ENCODE measurements at places on chromosomes 2 and 18.

DNA sequence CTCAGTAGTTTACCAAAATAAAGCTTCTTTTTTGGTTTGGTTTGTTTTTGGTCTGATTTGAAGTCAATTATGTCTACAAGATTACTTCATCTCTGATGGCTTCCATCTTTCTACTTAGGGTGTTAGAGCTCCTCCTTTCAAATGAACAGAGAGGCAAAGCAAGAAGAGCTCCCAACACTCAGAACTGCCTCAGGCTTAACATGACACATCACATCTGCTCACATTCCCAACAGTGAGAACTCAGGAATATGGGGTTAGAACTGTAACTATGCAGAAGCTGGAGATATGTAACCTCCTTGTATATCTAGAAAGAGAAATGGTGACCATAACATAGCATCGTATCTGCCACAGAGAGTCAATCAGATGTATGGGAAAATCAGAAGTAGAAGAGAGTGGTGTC lies 11.4 kb upstream of the LRATD1 start:
- no peak for DNase-seq

- no peak for DNase-seq
Measured at GRCh38 chr2:69946351-69947324, 14.8 kb downstream of the ASPRV1 start.

- DNase-seq, result no peak
Measured at GRCh38 chr2:238151205-238151604, 7.6 kb upstream of the ERFE start.

GRCh38 chr2:134410831-134411231 lies 157.0 kb downstream of the MGAT5 start:
- no peak for DNase-seq

DNA sequence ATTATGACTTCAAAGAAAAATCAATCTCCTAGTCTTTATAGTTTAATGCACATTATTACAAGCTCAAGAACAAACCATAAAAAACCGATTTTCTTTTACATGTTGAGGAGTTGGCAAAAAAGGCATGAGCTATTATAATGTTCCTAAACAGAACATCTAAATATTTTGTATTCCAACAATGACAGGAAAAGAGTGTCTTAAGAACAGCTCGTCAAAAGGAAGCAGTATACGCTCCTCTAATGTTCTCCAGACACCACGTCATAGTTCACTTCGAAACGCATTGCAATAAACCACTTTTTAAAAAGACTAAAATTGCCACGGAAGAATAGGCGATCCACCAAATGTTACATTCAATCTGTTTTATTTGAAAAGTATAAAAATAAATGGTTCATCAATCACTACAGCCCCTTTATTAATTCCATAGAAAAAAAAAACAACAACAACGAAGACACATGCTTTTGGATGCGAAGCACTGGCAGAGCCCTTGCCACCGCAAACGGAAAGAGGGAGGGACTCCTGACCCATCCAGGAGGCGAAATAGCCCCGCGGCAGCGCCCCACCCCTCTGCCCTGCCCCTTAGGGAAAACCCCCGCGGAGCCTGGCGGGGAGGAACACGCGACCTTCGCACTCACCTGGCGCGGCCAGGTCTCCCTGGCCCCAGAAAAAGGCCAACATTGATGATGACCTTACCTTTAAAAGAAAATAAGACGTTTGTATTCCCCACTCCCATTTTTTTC lies 45.8 kb downstream of the MBP start:
- DNase-seq, result no peak

- DNase-seq, result peak; percentile 51
Measured at GRCh38 chr2:10977621-10978020, 65.9 kb downstream of the KCNF1 start.

GRCh38 chr2:179037807-179038206 lies 12.1 kb downstream of the CCDC141 start:
- no peak for DNase-seq

DNA sequence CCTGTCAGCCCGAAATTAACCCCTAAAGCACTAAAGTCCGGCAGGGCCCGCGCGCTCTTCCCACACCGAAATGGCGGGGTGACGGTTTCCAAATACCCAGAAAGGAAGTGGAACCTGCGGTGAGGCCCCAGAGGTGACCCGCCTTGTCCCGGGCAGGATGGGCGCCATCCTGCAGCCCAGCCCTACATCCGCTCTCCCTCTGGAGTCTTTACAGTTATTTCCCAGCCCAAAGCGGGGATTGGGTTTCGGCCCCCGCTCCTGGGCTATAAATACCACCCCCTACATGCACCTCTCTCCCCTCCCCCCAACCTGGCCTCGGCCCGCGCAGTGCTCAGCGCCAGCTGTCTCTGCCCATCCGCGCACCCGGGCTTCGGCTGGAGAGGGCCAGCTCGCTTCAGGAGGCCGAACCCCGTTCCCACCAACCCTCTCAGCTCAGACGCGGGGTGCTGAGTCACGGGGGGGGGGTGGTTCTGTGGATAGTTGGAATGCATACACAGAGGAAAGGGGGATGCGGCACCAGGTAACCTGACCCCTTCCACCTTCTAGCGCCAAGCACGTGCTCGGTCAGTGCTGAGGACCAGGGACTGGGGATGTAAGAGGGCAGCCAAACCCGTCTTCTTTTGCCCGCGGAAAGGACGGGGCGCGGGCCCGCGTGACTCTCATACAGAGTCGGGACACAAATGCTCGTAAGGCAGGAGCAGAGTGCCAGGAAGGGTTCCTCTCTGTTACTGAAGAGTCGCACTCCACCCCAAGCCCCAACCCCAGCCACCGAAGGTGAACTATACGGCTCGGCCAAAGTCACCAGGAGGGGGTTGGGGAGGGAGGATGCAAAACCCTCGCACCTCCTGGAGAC lies at the start of gene TUBA4B:
Gene TUBA4B, plus strand, starts transcription at position 344 of the 853 bp plus-strand sequence. Its CDS starts 165 bp downstream, at position 509.
- peak; percentile 65 for DNase-seq

- DNase-seq, result peak; percentile 61
Measured at GRCh38 chr2:232523682-232524597, 2.0 kb upstream of the CHRND start.

DNA sequence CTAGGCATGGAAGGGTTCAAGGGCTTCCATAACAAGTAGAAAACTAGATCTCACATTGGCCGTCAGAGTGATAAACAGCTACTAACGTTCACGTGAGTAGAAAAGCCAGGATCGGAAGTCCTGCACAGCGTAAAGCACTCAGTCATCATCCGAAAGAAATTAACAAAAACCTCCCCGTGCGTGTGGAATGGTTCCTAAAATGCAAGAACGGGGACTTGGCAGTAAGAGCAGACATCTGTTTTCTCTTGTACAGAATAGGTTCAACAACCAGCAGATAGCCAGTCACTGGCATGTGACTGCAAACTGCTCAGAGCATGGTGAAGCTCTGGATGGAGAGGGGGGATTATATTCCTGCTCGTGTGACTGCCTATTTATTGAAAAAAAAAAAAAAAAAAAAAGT lies 106.9 kb upstream of the ITGB6 start:
- DNase-seq, result peak; percentile 75

DNA sequence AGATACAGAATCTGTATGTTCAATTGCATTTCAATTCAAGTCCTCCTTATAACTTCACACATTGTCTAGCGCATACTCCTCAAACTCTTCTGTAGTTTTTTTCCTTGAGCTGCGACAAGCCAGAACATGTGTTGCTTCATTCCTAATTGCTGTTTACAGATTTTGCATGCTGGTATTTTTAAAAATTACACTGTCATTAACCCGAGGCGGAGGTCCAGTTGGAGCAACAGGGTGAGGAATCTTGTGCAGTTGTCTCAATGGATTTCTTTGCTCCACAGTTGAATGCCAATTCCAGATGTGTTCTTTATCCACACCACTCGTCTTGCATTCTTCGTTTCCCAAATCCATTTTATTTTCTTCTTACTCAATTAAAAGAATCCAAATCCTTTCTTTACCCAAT lies 16.4 kb upstream of the SERPINB13 start:
- DNase-seq, result no peak

GRCh38 chr18:77127769-77128671 lies 4.6 kb downstream of the MBP start:
- no peak for DNase-seq

- no peak for DNase-seq
Measured at GRCh38 chr2:226179010-226179409, 620.6 kb downstream of the IRS1 start.

- DNase-seq, result peak; percentile 74
Measured at GRCh38 chr18:12944709-12945108, 3.1 kb upstream of the SEH1L start.

- DNase-seq, result no peak
Measured at GRCh38 chr18:44712025-44712424, 31.3 kb downstream of the SETBP1 start.

DNA sequence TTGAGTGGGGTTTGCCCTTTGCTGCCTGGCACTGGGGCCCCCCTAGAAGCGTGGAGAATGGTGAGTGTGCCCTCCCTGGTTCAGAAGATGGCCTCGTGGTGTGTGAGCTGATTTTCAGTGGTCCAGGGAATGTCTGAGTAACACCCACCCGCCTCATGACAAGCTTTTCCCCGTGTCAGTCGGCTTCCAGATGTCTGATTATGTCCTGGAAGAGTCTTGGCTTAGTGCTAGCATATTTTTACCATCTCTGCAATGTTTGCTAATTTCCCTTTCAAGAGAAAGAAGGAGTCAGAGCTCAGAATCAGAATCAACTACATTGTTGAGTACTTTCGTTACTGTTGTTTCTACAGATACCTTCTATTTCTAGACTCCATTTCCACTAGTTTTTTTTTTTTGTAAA lies 214.7 kb downstream of the SEPTIN10 start:
- DNase-seq, result no peak

DNA sequence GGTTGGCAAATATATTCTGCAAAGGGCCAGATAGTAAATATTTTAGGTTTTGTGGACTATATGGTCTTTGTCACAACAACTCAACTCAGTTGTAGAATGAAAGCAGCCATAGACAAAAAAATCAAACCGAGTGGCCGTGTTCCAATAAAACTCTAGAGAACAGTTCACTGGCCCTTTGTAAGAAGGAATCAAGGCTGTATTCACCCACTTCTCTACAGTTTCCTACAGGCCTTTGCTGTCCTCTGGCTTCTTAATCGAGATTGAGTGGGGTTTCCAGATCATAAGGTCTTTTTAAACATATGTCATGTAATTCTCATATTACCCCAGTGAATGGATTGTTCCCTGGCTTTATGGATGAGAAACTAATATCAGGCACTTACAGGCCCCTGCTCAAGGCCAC lies 448.9 kb upstream of the ETAA1 start:
- DNase-seq, result no peak

- DNase-seq, result no peak
Measured at GRCh38 chr2:221115944-221116343, 456.2 kb downstream of the EPHA4 start.

- DNase-seq, result no peak
Measured at GRCh38 chr2:238560234-238560633, 133.5 kb downstream of the ASB1 start.

DNA sequence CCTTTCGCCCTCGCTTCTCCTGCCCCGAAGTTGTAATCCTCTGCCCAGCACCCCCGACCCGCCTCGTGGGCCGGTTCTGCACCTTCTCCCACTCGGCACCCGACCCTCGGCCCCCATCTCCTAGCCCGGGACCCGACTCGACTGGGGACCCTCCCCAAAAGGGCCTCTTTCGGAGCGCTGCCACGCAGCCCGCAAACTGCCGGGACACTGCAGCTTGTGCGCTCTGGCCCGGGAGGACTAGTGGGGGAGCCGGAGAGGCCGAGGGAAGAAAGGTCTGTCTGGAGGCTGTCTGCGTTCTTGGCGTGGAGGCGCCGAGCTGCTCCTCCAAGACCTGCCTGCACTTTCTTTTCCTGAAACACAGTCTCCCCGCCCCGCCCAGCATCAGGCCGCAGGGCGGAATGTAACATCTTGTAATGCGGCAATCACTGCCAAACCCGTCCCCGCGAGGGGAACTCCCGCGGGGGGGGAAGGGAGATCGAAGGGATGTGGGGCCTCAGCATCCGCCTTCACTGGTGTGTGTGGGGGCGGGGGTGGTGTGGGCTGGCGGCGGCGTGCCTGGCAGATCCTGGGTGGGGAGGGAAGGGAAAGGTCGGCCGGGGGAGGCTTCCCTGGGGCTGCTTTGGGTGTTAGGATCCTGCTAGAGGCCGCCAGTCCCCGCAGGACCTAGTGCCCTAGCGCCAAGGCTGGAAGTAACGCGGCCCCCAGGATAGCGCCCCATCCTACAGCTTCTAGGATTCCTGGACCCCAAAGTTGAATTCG lies 7.4 kb downstream of the DLX2 start:
- peak; percentile 66 for DNase-seq

DNA sequence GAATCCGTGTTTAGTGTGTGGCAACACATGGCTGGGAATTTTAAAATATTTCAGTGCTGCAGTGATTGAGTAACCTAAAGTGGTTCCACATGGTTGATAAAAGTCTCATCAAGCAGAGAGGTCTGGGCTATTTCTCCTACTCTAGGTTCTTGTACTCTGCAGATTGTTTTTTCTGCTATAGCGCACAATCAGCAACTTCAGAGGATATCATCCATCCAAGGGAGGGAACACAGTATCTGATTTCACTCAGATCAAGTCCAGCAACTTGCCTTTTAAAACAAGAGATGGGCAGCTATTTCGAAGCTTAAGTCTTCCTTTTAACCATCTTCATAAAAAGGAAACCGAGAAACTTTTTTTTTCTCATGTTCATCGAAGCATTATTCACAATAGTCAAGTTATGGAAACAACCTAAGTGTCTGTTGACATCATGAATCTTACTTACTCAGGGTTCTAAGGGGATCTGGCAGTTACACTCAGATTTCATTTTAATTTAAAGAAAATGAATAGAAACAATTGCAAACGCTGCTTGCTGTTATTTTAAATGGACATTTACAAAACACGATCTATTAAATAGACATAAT lies 172.7 kb upstream of the TRIB2 start:
- no peak for DNase-seq

DNA sequence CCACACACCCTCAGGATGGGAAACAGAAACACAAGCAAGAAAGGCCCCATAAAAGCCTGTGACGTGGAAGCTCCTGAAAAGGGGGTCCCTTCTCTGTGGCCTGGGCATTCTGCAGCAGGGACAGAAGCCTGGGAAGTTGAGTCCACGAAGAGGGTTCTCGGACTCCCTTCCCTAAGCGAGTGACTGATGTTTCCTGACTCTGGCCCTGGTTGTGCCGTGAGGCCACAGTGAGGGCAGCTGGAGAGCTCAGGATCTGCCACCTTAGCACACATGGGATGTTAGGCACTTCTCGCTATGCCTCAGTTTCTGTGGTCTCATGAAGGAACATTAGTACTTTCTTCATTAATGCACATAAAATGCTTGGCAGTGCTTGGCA lies 87.2 kb upstream of the ZFP36L2 start:
- DNase-seq, result no peak

GRCh38 chr18:58103339-58103985 lies 59.4 kb downstream of the NEDD4L start:
- no peak for DNase-seq

- DNase-seq, result no peak
Measured at GRCh38 chr2:156947261-156947660, 310.2 kb upstream of the GALNT5 start.

Measured in right hindlimb (tissue), 1 donor.